ENCODE measurements at places on chromosomes 1 and 21. TPM values are rescaled to one million over a fixed set of nuclear protein-coding genes. Genes with fewer than 3 reads are reported as not detected.

HPCAL4 gene
- 0.07 TPM for total RNA-seq

- peaks cover 9% of the 10 kb centered on the region for H3K4me1 ChIP-seq
- H3K27me3 ChIP-seq, result no peaks in the 10 kb centered on the region
- H3K36me3 ChIP-seq, result no peaks in the 10 kb centered on the region
- no peak overlapping the region for H3K27ac ChIP-seq
- H3K4me3 ChIP-seq, result no peak overlapping the region
- no peak for DNase-seq
Observed at GRCh38 chr1:181126289-181126688, 37.8 kb downstream of the IER5 start.

DNA sequence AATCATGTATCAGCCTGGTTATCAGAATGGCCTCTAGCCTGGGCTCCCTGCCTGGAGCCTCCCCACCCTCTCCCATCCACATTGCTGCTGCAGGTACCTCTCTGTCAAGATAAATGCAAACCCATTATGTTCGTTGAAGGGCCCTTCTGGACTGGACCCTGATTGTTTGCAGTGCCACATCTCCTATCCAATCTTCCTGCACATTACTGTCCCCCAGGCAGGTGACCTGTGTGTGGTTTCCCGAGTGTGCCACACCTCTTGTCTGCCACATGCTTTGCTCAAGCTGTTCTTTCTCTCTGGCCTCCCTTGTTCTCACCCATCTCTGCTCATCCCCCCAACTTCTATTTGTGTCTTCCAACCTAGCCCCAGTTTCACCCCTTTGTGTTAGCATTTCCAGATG, 32.4 kb downstream of the IER5 start:
- no peaks in the 10 kb centered on the region for H3K27me3 ChIP-seq
- H3K36me3 ChIP-seq, result no peaks in the 10 kb centered on the region
- no peak overlapping the region for H3K27ac ChIP-seq
- H3K4me1 ChIP-seq, result no peaks in the 10 kb centered on the region

GRCh38 chr1:153796786-153797659, 21.8 kb downstream of the SLC27A3 start:
- DNase-seq, result peak; percentile 92
- no peaks in the 10 kb centered on the region for H3K36me3 ChIP-seq
- no peaks in the 10 kb centered on the region for H3K4me1 ChIP-seq
- H3K27me3 ChIP-seq, result no peaks in the 10 kb centered on the region

GRCh38 chr1:216598448-216598847, 124.8 kb downstream of the ESRRG start:
- no peaks in the 10 kb centered on the region for H3K4me1 ChIP-seq
- no peak overlapping the region for H3K4me3 ChIP-seq
- H3K36me3 ChIP-seq, result no peaks in the 10 kb centered on the region
- H3K27me3 ChIP-seq, result no peaks in the 10 kb centered on the region
- H3K27ac ChIP-seq, result no peak overlapping the region

- H3K27ac ChIP-seq, result no peak overlapping the region
- no peaks in the 10 kb centered on the region for H3K36me3 ChIP-seq
- DNase-seq, result no peak
Observed at GRCh38 chr1:117967477-117967876, 37.9 kb downstream of the WDR3 start.

DNA sequence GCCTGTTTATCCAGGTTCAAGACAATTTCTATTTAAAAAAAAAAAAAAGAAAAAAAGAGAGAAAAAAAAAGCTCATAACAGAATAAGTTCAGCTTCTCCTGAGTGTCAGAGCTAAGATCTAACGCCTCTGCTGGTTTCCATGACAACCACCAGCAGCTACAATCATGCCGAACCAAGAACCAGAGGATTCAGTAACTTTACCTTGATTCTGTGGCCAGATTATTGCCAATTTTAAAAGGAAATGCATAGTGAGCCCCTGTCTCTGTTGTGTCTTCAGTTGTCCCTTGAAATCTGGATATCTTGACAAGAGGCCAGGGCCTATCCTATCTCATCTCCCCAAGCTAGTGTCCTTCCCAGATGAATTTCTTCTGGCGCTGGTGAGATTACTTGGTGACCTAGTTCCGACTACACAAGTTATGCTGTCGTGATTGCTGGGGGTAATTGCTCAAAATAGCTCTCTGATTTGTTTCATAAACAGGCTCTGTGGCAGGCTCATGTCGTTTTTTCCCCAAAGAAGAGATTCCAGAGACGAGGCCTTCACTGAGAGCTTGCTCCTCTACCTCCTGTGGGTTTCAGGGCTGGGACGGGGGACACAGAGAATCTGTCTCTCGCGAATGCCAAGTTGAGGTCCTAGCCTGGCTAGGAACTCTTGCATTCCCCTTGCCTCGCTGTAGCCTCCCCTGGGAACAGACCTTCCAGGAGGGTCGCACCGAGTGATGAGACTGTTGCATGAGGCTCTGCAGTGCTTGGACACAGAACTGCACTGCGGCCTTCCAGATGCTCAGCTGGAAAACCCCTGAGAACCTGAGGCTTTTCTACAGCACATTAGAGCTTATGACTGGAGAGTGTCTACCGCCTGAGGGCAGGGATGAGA, 32.4 kb upstream of the SCCPDH start:
- no peak overlapping the region for H3K4me3 ChIP-seq
- H3K27ac ChIP-seq, result no peak overlapping the region
- H3K4me1 ChIP-seq, result no peaks in the 10 kb centered on the region
- H3K36me3 ChIP-seq, result no peaks in the 10 kb centered on the region
- DNase-seq, result no peak
- H3K27me3 ChIP-seq, result no peaks in the 10 kb centered on the region

- no peaks in the 10 kb centered on the region for H3K27me3 ChIP-seq
- peak overlapping the region; percentile 69 for H3K27ac ChIP-seq
- H3K36me3 ChIP-seq, result no peaks in the 10 kb centered on the region
- no peak overlapping the region for H3K4me3 ChIP-seq
- H3K4me1 ChIP-seq, result no peaks in the 10 kb centered on the region
- no peak for DNase-seq
Observed at GRCh38 chr1:7781501-7781900, 2.6 kb upstream of the PER3 start.

- H3K4me1 ChIP-seq, result no peaks in the 10 kb centered on the region
- no peak for DNase-seq
- no peak overlapping the region for H3K27ac ChIP-seq
Observed at GRCh38 chr1:234296496-234296895, 76.8 kb upstream of the COA6 start.

DNA sequence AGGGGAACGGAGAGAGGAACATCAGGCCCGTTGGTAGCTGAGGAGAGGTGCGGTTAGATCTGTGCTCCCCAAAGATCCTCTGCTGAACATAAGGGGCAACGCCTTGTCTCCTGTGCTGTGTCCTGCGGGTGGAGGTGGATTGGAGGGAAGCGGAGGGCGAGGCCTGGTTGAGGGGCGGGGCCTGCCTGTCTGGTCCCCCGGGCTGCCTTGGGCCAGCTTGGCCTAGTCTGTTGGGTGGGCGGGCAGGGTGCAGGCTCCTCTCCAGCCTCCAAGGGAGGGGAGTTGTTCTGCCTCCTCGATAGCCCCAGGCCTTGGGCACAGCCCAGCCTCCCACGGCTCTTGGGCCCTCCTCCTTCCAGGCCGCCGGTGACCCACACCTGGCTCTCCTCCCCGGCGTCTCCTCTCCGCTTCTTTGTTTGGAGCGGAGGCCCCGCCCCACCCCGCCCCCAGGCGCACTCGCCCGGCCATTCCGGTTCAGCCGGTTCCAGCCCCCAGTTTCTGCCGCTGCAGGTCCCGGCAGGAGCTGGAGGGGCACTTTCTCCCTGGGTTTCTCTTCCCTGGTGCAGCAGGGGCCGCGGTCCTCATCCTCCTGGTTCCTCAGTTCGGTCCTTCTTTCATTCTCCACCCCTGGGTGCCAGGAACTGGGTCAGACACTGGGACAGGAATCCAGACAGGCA, 19.4 kb downstream of the PTPRF start:
- peak; percentile 92 for DNase-seq
- H3K4me3 ChIP-seq, result peak overlapping the region; percentile 6
- no peaks in the 10 kb centered on the region for H3K27me3 ChIP-seq
- peak overlapping the region; percentile 82 for H3K27ac ChIP-seq

DNA sequence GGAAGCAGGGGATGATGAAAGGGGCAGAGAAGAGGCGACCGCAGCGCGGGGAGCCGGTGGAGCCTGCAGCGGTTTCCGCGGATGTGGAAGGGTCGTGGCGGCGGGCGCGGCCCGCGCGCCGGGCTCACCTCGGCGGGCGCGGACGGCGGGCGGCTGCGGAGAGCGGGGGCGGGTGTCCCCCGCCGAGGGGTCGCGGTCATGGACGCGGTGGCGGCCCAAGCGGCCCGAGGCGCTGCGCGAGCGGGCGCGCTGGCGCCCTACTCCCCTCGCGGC, 572 bp downstream of the LPGAT1 start:
- DNase-seq, result no peak
- H3K4me1 ChIP-seq, result no peaks in the 10 kb centered on the region
- peak overlapping the region; percentile 83 for H3K27ac ChIP-seq
- H3K36me3 ChIP-seq, result no peaks in the 10 kb centered on the region
- no peaks in the 10 kb centered on the region for H3K27me3 ChIP-seq

- DNase-seq, result no peak
- H3K36me3 ChIP-seq, result no peaks in the 10 kb centered on the region
- H3K27me3 ChIP-seq, result no peaks in the 10 kb centered on the region
- no peak overlapping the region for H3K27ac ChIP-seq
- H3K4me3 ChIP-seq, result no peak overlapping the region
Observed at GRCh38 chr1:221078260-221078965, 199.2 kb downstream of the HLX start.

DNA sequence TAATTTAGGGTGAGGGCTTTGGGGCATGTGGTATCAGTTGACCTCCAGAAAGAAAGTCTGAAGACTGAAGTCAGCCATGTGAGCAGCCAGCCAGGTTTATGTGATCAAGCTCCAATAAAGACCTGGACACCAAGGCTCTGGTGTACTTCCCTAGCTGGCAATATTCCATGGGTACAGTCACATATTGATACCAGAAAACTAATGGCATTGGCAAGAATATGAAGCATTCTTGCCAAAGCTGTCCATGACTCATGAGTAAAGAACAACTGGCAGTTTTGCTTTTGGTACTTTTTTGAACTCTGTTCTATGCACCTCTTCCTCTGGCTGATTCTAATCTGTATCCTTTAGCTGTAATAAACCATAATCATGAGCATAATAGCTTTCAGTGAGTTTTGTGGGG, 415.3 kb upstream of the CAMK1G start:
- no peak overlapping the region for H3K4me3 ChIP-seq
- H3K27me3 ChIP-seq, result no peaks in the 10 kb centered on the region
- H3K27ac ChIP-seq, result no peak overlapping the region
- DNase-seq, result no peak

DNA sequence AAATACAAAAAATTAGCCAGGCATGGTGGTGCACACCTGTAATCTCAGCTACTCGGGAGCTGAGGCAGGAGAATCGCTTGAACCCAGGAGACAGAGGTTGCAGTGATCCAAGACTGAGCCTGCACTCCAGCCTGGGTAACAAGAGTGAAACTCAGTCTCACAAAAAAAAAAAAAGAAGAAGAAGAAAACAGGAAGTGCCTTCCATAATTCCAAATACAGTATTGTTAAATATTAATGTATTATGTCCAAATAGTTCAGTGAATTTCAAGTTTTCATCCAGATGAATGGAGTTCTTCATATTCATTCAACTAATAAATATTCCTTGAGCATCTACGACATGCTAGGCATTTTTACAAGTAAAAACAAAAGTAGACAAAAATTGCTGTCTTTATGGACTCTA, 33.3 kb downstream of the PLEKHO1 start:
- H3K4me3 ChIP-seq, result no peak overlapping the region
- no peaks in the 10 kb centered on the region for H3K36me3 ChIP-seq
- H3K4me1 ChIP-seq, result no peaks in the 10 kb centered on the region

GRCh38 chr1:1085911-1086841, 12.1 kb upstream of the RNF223 start:
- no peak overlapping the region for H3K27ac ChIP-seq
- H3K36me3 ChIP-seq, result no peaks in the 10 kb centered on the region
- H3K4me3 ChIP-seq, result no peak overlapping the region
- DNase-seq, result no peak
- no peaks in the 10 kb centered on the region for H3K27me3 ChIP-seq

DNA sequence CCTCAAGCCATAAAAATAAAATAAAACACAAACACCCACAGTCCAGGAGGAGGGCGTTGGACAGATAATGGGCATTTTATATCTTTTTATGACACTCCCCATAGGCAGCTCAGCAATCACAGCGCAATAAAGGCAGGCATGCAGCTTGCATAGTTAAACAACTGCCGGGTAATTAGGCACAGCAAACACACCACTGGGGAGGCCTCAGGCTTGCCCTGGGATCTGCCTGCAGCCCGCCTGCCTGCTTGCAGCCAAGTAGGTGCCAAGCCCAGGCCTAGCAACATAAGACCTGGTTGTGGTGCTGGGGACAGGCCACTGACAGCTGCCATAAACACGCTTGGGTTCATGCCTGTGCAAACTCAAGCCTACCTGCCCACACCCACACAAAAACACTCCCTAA, 54.2 kb downstream of the DMAP1 start:
- peaks cover 36% of the 10 kb centered on the region for H3K4me1 ChIP-seq
- H3K36me3 ChIP-seq, result no peaks in the 10 kb centered on the region
- no peaks in the 10 kb centered on the region for H3K27me3 ChIP-seq
- no peak overlapping the region for H3K4me3 ChIP-seq

GRCh38 chr1:78061825-78062523, 16.2 kb downstream of the GIPC2 start:
- H3K27me3 ChIP-seq, result no peaks in the 10 kb centered on the region
- no peak overlapping the region for H3K4me3 ChIP-seq
- H3K4me1 ChIP-seq, result no peaks in the 10 kb centered on the region
- H3K27ac ChIP-seq, result no peak overlapping the region

- no peaks in the 10 kb centered on the region for H3K4me1 ChIP-seq
- no peak overlapping the region for H3K27ac ChIP-seq
- peaks cover 19% of the 10 kb centered on the region for H3K36me3 ChIP-seq
- H3K4me3 ChIP-seq, result no peak overlapping the region
- no peaks in the 10 kb centered on the region for H3K27me3 ChIP-seq
- DNase-seq, result no peak
Observed at GRCh38 chr1:171585715-171586114, 36.3 kb upstream of the MYOCOS start.

DNA sequence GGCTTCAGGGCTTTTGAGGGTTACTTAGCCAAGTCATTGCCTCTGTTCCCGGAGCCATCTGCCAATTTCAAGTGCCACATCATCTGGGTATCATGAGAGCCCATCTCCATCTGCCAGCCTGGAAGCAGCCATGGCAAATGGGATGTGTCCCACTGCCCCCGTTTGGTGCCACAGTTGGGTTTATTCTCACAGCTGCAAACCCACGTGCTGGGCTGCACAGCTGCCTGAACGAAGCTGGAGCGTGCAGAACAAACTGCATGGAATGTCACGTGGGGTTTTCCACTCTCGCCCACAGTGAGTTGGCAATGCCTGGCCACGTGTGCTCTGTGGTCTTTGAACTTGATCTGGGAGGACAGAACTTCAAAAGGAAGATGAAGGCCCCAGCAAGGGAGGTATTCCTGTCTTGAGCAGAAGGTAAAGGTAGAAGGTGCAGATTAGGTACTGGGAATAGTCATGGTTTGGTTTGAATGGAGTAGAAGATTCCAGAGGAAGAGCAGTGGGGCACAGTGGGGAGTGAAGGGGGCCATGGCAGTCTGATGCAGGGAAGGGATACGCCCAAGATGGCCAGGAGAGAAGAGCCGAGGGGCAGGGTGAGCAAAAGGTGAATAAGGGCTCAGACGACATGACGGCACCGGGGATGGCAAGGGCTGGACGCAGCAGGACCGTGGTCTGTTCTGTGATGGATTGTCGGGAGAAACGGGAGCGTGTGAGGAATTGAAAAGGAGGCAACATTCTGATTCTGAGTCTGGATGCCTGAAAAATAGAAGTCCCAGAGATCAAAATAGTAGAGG, 222.0 kb downstream of the KAZN start:
- no peak for DNase-seq
- no peaks in the 10 kb centered on the region for H3K4me1 ChIP-seq
- H3K27ac ChIP-seq, result no peak overlapping the region
- H3K36me3 ChIP-seq, result no peaks in the 10 kb centered on the region
